Stimulated activated CD8-positive, alpha-beta memory T cell treated with anti-CD3 and anti-CD28 coated beads, Interleukin-4, amount 100 ng/mL, for 4 hours (primary cell): ENCODE measurements at places on chromosomes 12 and 14.

DNA sequence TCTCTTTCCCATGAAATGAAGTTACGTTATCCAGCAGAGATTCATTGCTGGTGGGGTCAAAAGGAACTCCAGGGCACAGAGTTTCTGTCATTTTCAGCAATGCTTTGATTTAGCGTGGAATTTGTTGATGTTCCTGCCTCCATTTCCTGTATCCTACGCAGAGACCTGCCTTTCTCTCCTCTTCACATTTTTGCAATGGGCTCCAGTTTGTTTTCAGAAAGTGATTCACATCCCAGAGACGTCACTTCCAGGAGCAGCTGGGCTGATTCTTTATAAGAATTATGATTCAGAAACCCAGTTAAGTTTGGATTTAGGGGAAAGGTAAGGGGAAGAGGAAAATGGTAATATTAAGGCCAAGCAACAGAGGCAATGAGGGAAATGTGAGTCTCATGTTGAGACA lies 11.6 kb downstream of the RNASE10 start:
- DNase-seq, result no peak

- no peak for DNase-seq
Observed at GRCh38 chr14:101595887-101596721, 34.8 kb downstream of the DIO3 start.

DNA sequence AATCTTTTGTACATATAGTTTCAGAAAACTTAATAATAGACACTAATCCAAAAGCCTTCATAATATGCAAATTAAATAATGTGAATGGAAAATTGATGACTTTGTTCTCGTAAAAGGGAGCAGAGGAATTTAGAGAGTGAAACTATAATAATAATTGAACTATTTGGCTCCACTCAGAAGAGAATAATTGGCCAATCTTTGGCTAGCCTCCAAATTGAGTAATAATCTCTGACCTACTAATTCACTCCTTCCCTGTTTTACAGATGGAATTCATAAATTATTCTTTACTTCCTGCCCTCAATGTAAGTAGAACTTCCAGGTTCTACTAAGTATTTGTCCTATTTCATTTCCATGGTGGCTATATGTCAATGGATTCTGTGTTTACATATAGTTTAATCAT lies 15.8 kb downstream of the TRIM9 start:
- no peak for DNase-seq

DNA sequence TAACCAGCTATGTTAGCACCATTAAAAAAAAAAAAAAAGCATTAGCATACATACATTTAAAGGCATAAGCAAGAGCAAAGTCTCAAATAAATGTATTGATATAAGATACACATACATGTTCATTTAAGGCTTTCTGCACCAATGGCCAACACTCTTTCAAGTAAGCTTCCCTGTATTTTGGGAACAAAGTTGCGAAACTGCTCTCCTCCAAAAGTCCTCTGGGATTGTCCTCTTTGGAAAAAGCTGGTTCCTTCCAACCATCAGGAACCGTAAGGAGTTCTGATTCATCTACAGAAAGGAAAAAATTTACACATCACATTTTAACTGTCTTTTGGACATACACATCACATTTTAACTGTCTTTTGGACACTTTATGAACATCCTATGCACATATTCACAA lies 3.2 kb downstream of the KRR1 start:
- DNase-seq, result no peak

DNA sequence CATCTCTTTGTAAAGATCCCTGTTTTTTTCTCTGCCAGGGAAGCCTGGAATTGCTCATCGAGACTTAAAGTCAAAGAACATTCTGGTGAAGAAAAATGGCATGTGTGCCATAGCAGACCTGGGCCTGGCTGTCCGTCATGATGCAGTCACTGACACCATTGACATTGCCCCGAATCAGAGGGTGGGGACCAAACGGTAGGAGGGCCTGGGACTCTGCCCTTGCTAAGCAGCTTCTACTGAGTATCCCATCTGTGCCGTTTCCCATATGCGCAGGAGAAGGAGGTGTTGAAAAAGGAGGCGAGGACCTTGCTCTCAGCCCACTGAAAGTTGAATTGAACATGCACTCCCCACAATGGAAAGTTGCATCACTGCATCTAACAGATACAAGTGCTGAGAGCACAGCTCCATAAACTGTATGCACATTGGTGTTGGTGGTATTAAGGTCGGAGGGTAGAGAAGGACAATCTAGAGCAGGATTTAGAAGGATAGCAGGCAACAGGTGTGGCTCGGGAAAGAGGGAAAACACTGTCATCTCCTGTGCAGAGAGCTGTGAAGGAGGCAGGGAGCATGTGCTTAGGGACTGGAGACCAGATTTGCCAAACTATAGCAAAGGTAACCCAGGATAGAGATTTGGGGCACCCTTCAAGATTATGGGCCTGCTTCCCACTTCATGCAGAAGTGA lies 21.5 kb upstream of the TAMALIN start:
- no peak for DNase-seq

DNA sequence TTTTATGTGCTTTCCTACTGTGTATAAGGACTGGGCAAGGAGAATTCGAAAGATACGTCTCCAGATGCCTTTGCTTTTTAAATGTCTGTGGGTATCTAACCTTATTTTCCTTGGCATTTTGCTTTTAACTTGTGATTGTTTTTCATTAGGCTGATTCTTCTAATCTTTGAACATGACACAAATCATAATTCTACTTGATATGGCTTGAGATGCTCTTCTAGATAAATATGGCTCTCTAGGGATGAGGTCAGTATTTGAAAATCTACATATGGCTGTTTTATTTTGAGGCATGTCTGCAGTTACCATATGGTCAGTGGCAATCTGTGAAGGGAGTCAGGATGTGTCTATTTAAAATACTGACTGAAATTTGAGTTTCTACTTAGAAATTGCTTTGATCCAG lies 139.2 kb downstream of the SLC2A13 start:
- no peak for DNase-seq

GRCh38 chr14:104598910-104599273 lies 5.7 kb downstream of the TMEM179 start:
- DNase-seq, result no peak
